ENCODE measurements at places on chromosomes 12 and 14. TPM values are rescaled to one million over a fixed set of nuclear protein-coding genes. Genes with fewer than 3 reads are reported as not detected.

- H3K27me3 ChIP-seq, result no peaks in the 10 kb centered on the region
- DNase-seq, result no peak
- H3K36me3 ChIP-seq, result no peaks in the 10 kb centered on the region
- H3K4me1 ChIP-seq, result no peaks in the 10 kb centered on the region
- H3K4me3 ChIP-seq, result no peak overlapping the region
These were observed 198.0 kb upstream of the RTL1 start for GRCh38 chr14:101101456-101102056.

DNA sequence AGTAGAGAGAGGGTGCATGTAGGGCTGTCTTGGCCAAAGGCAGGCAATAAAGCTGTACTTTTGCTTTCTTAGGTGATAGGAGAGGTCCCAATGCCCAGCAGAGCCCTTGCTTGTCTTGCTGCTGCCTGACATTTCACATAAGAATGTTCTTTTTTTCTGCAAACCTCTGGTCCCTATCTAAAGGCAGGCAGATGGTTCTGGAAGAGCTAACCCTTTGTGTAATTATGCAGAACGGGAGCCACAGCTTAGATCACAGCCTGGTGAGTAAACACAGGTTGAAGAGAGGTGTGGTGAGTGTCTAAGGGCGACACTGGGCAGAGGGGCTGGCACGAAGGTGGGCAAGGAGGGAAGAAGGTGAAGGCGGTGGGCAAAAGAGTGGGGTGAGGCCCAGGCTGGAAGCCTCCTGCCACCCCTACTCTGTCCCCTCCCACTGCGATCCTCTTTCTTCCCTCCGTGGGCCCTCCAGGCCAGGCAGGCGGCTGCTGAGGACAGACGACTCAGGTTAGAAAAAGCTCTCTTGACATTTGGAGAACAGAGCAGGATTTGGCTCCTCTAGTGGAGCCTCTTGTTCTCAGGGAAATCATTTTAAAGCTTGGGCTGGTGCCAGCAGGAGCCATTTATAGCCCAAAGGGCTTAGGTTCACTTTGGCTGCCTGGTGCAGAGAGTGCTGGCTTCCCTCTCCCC is 42.8 kb downstream of the PRMT8 start:
- DNase-seq, result no peak
- H3K4me3 ChIP-seq, result no peak overlapping the region
- no peaks in the 10 kb centered on the region for H3K36me3 ChIP-seq
- no peak overlapping the region for H3K27ac ChIP-seq
- H3K27me3 ChIP-seq, result no peaks in the 10 kb centered on the region

GRCh38 chr12:82688035-82688501 is 1.4 kb downstream of the TMTC2 start:
- H3K4me1 ChIP-seq, result peaks cover 15% of the 10 kb centered on the region
- no peaks in the 10 kb centered on the region for H3K36me3 ChIP-seq
- DNase-seq, result peak; percentile 37
- no peaks in the 10 kb centered on the region for H3K27me3 ChIP-seq
- peak overlapping the region; percentile 71 for H3K4me3 ChIP-seq

DNA sequence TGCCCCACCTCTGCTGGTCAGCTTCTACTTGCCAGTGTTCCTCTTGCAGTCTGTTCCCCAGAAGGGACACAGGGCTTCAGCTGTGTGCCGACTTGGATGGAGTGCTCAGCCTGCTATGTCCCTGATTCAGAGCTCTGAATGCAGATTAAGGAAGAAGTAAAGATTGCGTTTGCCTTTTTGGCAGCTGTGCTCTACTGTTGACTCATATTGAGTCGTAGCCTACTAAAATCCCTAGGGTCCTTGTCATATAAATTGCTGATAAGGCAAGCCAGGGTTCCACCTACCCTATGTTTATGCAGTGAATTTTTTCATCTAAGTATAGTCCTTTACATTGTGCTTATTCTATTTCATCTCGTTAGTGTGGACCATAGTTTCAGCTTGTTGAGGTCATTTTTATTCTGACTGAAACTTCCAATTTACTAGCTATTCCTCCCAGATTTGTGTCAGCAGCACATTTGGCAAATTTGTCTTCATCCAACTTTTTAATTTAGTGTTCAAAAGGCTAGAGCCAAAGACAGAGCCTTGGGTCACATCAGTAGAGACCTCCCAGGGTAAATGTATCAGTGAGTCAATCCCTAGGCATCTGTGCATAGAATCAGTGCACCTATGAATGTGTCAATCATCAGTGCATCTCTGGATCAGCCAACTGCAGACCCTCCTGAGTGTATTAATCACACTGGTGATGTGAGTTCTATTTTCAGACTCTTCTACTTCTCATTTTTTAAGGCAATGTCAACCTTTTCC is 31.9 kb downstream of the CACNA1C start:
- H3K4me3 ChIP-seq, result no peak overlapping the region
- H3K27ac ChIP-seq, result no peak overlapping the region
- no peaks in the 10 kb centered on the region for H3K36me3 ChIP-seq
- DNase-seq, result no peak
- no peaks in the 10 kb centered on the region for H3K4me1 ChIP-seq
- H3K27me3 ChIP-seq, result no peaks in the 10 kb centered on the region

DNA sequence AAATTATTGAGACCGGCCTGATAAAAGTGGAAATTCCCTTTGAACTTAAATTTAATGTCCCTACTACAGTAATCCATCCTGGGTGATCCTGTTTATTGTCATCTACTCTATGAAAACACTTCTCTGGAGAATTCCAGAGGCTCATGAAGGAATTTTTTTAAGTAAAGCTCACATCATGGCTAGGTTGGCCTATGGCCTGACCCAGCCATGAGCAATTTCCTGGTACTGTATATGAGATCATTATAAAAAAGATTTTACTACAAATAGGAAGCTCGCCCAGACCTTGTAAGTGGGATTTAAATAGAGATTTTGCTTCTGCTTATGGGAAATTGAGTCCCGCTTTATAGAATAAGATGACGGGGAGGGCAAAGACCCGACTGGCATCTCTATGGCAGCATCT is 215.5 kb downstream of the DPF3 start:
- DNase-seq, result no peak
- H3K27me3 ChIP-seq, result no peaks in the 10 kb centered on the region
- H3K4me3 ChIP-seq, result no peak overlapping the region
- H3K4me1 ChIP-seq, result no peaks in the 10 kb centered on the region

DNA sequence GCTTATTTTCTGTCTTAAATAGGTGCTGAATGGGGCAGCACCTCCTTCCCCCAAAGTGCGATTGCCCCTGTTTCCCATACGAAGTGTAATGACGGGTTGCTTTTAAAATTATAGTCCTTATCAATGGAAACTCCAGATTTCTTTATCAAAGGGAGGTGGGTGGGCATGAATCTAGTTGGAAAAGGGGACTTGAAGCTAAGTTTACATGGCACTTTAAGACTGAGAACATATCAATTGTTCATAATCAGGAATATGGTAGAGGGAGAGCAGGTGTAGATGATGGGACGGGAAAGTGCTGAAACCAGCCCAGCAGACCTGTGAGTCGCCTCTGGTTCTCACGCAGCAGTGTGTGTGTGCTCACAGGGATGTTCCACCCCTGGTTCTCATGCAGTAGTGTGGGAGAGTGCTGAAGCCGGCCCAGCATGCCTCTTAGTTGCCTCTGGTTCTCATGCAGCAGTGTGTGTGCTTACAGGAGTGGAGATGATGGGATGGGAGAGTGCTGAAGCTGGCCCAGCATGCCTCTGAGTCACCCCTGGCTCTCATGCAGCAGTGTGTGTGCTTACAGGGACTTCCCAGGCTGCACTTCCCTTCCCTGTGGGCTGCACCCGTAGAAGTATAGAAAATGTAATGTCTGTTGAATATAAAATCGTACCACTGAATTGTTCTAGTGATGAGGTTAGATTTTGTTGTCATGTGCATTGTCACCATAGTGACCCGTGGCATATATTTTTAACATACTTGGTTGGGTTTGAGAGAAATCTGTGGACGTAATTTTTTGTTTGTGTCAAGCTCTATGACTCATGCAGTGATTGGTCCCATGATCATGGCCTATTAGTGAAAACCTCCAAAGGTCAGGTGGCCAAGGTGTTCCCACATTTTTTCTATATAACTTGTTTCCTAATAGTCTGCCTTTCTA is 51.6 kb downstream of the GPATCH2L start:
- no peak overlapping the region for H3K4me3 ChIP-seq
- no peaks in the 10 kb centered on the region for H3K4me1 ChIP-seq
- peaks cover 46% of the 10 kb centered on the region for H3K36me3 ChIP-seq
- no peak overlapping the region for H3K27ac ChIP-seq

- no peaks in the 10 kb centered on the region for H3K27me3 ChIP-seq
- no peaks in the 10 kb centered on the region for H3K4me1 ChIP-seq
- DNase-seq, result no peak
- no peak overlapping the region for H3K27ac ChIP-seq
- H3K36me3 ChIP-seq, result no peaks in the 10 kb centered on the region
These were observed 362.6 kb upstream of the CLEC14A start for GRCh38 chr14:38618514-38618913.

Gene AKAP6
- total RNA-seq, result 1.3 TPM

Gene FGF6
- not detected for total RNA-seq

- H3K4me3 ChIP-seq, result no peak overlapping the region
- H3K27me3 ChIP-seq, result no peaks in the 10 kb centered on the region
- H3K36me3 ChIP-seq, result no peaks in the 10 kb centered on the region
These were observed 64.0 kb upstream of the ARHGAP5 start for GRCh38 chr14:32013083-32013482.

GRCh38 chr12:67921286-67921685 is 68.0 kb upstream of the IFNG-AS1 start:
- H3K4me1 ChIP-seq, result no peaks in the 10 kb centered on the region
- H3K27ac ChIP-seq, result no peak overlapping the region
- DNase-seq, result no peak
- no peaks in the 10 kb centered on the region for H3K36me3 ChIP-seq
- no peak overlapping the region for H3K4me3 ChIP-seq

- no peaks in the 10 kb centered on the region for H3K4me1 ChIP-seq
- H3K4me3 ChIP-seq, result no peak overlapping the region
- no peaks in the 10 kb centered on the region for H3K36me3 ChIP-seq
- H3K27ac ChIP-seq, result no peak overlapping the region
These were observed 80.4 kb upstream of the CLEC14A start for GRCh38 chr14:38336298-38336697.

Gene PRH2
- total RNA-seq, result 1.0 TPM

GRCh38 chr12:67239061-67239460 is 30.1 kb upstream of the CAND1 start:
- H3K4me3 ChIP-seq, result no peak overlapping the region
- no peak overlapping the region for H3K27ac ChIP-seq
- no peak for DNase-seq
- no peaks in the 10 kb centered on the region for H3K27me3 ChIP-seq
- H3K4me1 ChIP-seq, result no peaks in the 10 kb centered on the region

Gene TAS2R50
- 3.0 TPM for total RNA-seq

Gene CD4
- total RNA-seq, result 8.5 TPM

DNA sequence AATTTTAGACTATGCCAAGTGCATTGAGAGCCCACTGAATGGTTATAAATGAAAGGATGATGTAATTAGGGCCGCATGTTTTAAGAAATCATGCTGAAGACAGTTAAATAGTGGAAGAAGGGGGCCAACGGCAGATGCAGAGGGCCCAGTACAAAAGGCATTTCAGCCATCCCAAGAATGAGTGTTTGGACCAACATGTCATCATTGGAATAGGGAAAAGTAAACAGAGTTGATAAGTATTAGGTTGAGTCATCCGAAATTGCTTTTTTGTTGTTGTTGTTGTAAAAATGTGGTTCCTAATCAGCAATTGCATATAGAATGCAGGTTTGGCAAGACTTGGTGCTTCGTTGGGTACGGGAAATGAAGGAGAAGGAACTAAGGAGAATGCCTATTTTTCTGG is 29.5 kb downstream of the BMP4 start:
- no peak for DNase-seq
- no peak overlapping the region for H3K27ac ChIP-seq
- no peaks in the 10 kb centered on the region for H3K27me3 ChIP-seq
- no peaks in the 10 kb centered on the region for H3K4me1 ChIP-seq
- H3K36me3 ChIP-seq, result no peaks in the 10 kb centered on the region

- no peaks in the 10 kb centered on the region for H3K27me3 ChIP-seq
- H3K4me3 ChIP-seq, result no peak overlapping the region
- no peaks in the 10 kb centered on the region for H3K4me1 ChIP-seq
- no peaks in the 10 kb centered on the region for H3K36me3 ChIP-seq
These were observed 439.6 kb upstream of the LRFN5 start for GRCh38 chr14:41167040-41167439.

DNA sequence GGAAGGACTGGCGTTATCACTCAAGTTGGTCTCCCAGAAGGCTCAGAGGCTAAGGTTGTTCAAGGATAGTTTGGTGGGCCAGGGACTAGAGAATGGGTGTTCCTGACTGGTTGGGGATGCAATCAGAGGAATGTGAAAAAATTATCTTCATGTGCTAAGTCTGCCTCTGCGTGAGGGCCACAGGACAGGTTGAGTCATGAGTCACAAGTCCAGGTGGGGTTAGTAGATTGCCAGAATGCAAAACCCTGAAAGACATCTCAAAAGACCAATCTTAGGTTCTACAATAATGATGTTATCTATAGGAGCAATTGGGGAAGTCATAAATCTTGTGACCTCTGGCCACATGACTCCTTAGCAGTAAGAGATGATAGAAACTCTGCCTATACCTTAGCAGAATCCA is 220.1 kb upstream of the EEA1 start:
- H3K27me3 ChIP-seq, result no peaks in the 10 kb centered on the region
- H3K36me3 ChIP-seq, result no peaks in the 10 kb centered on the region
- no peaks in the 10 kb centered on the region for H3K4me1 ChIP-seq
- H3K27ac ChIP-seq, result no peak overlapping the region
- H3K4me3 ChIP-seq, result no peak overlapping the region
- no peak for DNase-seq

Gene SYCP3
- total RNA-seq, result 1.4 TPM

- no peak overlapping the region for H3K4me3 ChIP-seq
- no peak overlapping the region for H3K27ac ChIP-seq
- no peak for DNase-seq
- H3K4me1 ChIP-seq, result no peaks in the 10 kb centered on the region
- no peaks in the 10 kb centered on the region for H3K27me3 ChIP-seq
- H3K36me3 ChIP-seq, result peaks cover 3% of the 10 kb centered on the region
These were observed 37.7 kb downstream of the NCOR2 start for GRCh38 chr12:124529565-124530276.

- no peak overlapping the region for H3K27ac ChIP-seq
- H3K4me1 ChIP-seq, result no peaks in the 10 kb centered on the region
- H3K36me3 ChIP-seq, result no peaks in the 10 kb centered on the region
- no peaks in the 10 kb centered on the region for H3K27me3 ChIP-seq
- DNase-seq, result no peak
These were observed 9.7 kb upstream of the IFI27 start for GRCh38 chr14:94100847-94101246.

Gene TAS2R20
- 2.0 TPM for total RNA-seq

Gene TMEM19
- 24.6 TPM for total RNA-seq

GRCh38 chr12:25377469-25378177 is 126.9 kb upstream of the KRAS start:
- DNase-seq, result peak; percentile 70
- H3K27ac ChIP-seq, result no peak overlapping the region
